ENCODE measurements at places on chromosomes 7 and 10.

- peak; percentile 80 for DNase-seq
Measured at GRCh38 chr7:22356701-22357310, at the start of gene RAPGEF5. Gene RAPGEF5, minus strand, starts transcription at chr7:22357154. Its CDS starts 94 bp downstream, at chr7:22357060.

GRCh38 chr7:94888551-94888950 is 18.8 kb upstream of the PPP1R9A start:
- peak; percentile 14 for DNase-seq

- DNase-seq, result no peak
Measured at GRCh38 chr7:107971613-107972012, 31.3 kb downstream of the LAMB1 start.

DNA sequence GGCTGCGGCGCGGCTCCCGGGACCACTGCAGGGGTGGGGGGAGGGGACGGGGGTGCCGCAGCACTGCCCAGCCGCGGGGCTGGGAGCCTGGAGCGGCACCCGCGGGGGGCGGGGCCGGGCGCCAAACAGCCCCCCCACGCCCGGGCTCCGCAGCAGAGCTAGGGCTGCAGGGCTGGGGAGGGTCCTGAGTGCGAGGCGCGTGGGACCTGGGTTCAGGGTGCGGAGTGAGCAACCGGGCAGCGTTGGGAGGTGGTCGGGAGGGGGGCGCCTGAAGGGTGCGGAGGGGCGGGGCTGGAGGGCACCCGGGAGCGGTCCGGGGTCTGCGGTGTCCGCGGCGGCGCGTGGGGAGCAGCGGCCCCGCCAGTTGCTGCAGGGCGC is 528 bp downstream of the CAMK2G start:
- peak; percentile 10 for DNase-seq

DNA sequence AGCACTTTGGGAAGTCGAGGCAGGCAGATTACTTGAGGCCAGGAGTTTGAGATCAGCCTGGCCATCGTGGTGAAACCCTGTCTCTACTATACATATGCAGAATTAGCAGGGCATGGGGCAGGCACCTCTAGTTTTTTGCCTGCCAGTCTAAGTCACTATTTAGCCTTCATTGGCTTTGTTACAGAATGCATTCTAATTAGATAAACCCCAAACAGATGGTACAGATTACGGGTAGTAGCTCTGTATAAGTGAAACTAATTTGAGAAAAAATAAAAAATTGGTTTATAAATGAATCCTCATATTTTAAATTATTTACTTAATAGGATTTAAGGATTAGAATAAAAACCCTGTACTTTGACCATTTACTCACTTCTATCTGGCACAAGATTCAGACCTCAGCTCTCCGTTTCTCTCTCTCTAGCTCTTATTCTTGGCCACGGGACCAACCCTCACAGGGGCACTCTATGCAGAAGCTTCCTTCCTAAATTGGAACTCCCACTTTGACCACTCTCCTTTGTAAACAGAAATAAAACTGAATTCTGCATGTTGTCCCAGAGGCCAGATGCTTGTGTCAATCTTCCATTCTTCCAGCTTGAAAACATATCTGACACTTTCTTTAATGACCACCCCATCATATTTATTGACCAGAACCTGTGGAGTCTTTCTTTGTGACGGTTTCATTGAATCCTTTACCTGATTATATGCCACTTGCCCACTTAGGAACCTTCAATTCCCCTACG is 26.8 kb downstream of the BET1 start:
- DNase-seq, result no peak

GRCh38 chr7:45086331-45087065 is 2.3 kb downstream of the NACAD start:
- no peak for DNase-seq

GRCh38 chr7:50119815-50120637 is 27.0 kb upstream of the ZPBP start:
- no peak for DNase-seq

DNA sequence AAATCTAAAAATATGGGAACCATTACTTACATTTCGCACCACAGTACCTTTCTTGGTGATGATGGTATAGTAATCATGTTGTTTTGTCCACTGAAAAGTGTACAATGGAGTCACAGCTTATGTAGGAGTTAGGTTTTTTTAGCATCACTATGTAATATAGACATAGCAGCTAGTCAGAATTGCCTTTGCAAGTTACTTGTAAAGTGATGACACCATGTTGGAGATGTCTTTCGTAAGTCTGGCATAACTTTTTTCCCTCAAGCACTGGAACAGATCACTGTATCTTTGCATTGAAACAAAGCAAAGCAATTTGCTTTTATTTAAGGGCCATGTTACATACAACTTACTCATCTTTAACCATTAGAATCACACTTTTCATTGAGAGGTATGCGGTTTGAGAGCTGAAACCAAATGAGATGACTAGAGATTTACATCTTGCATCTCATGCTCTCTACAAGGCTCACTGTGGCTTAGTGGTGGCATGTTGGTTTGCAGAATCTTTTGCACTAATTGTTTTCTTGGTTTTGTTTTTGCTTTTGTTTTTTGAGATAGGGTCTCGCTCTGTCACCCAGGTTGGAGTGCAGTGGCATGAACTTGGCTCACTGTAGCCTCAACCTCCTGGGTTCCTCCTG is 18.3 kb downstream of the UBN2 start:
- no peak for DNase-seq

- DNase-seq, result no peak
Measured at GRCh38 chr10:13346283-13347042, 1.6 kb downstream of the SEPHS1 start.

GRCh38 chr7:129405527-129405926 is 28.7 kb upstream of the STRIP2 start:
- no peak for DNase-seq

GRCh38 chr10:14476641-14477407 is 146.1 kb upstream of the FRMD4A start:
- no peak for DNase-seq

DNA sequence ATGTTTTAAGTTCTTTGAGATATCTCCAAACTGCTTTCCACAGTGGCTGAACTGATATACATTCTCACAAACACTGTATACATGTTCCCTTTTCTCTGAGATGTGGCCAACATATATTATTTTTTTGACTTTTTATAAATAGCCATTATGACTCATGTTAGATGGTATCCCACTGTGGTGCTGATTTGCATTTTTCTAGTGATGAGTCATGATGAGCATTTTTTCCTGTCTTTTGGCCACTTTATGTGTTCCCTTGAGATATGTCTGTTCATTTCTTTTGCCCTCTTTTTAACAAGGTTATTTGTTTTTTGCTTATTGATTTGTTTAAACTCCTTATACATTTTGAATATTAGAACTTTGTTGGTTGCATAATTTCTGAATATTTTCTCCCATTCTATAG is 1055.1 kb downstream of the NXPH1 start:
- no peak for DNase-seq

- DNase-seq, result peak; percentile 93
Measured at GRCh38 chr7:27149842-27150567, 2.4 kb downstream of the HOXA3 start.

DNA sequence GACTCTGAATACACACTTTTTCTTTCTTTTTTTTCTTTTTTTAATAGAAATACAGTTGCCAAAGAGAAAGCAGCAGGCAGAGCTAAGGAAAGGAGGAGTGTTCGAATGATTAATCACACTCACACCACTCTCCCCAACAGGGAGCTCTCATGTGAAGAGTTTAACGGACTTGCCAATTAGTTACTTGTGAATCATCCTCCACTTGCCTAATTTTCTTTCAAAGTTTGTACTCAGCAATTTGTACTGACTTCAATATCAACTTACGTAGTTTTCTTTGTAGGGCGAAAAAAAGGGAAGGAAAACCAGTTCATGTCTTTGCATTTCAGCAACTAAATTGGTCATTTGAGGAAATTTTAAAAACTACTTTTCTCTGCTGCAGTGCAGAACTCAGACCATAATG is 109.2 kb downstream of the PIP4K2A start:
- no peak for DNase-seq

DNA sequence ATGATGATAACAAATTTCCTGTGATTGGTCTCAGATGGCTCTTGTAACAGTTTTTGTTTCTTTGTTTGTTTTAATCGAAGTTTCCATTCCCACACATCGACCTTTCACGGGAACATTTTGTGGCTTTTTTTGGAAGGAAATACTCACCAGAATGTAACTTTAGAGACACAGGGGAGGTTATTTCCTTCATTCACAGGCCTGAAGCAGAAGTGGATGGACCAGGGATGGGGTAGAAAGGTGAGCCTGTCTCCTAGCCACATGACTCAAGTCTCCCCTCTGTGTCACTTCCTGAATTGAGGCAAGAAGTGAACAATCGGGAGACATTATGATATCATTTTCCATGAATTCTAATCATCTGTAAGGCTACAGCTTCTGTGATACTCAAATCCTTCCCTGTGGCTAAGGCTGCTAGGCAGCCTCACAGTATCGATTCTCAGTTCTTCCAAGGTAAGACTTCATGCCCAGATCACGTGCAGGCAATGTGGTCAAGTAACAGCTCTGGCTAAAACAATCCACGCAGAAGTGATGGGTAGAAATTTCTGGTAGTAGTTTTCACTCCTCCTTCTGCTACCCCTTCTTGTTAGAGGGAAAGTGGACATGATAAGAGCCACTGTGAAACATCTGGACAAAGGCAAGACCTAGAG is 203.9 kb upstream of the NEBL start:
- no peak for DNase-seq

DNA sequence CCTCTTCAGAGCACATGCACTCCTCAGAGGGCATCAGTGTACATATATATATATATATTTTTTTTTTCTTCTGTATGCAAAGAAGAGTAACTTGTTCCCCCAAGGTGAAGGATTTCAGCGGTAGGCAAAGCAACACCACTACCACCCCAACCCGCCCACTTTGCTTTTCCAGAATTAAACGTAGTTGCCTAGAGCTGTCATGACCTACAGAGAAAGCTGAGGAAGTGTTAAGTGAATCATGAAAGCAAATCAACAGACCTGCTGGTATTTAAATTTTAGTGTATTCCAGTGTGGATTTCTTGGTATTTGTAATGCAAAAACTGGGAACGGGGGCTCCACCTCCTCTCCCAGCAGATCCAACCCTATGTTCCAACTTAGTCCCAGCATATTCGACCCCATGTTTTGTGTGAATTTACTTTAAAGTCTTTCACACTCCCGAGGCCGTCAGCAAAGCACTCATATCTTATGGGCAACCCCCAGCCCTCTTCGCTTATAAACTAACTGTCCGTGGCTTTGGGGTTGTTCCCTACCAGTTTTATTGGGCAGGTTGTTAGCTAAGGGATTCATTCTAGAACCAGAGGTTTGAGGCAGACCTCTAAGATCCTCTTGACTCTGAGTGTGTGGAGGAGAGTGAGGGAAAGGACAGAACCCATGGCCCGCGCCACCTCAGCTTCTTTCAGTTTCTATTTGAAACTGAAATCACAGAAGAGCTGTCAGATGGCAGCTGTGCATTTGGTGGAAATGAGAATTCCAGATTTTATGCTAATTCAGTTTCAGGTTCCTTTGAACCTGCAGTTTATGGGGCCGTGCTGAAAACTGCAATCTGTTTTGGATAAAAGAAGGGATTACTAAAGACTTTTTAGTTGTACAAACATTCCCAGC is 450.2 kb upstream of the GALNT17 start:
- no peak for DNase-seq

DNA sequence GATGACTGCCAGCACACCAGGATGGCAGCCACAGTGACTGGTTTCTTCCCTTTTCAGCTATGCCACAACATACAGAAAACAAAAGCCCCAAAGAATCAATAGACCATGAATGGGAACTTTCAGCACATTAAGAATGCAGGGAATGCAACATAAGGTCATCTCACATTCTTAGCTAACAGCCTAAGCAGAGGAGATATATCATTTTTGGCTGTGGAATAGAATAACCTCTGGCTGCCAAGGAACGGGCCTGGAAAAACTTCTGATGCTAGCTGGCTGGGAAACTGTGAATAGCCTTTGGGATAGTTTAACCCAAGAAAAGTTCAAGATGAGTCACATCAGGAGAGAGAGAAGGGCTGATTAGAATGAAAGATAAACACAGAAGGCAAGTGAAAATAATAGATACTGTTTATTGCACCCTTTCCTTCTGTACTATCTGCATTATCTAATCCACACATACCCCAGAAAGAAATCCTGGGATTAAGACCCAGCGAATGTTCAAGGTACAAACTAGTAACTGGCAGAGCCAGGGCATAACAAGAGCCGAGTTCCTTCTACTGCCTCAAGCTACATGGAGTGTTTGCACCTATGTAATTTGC is 169.2 kb downstream of the SEMA3A start:
- no peak for DNase-seq

GRCh38 chr10:16848562-16849154 is 31.4 kb upstream of the RSU1 start:
- no peak for DNase-seq

DNA sequence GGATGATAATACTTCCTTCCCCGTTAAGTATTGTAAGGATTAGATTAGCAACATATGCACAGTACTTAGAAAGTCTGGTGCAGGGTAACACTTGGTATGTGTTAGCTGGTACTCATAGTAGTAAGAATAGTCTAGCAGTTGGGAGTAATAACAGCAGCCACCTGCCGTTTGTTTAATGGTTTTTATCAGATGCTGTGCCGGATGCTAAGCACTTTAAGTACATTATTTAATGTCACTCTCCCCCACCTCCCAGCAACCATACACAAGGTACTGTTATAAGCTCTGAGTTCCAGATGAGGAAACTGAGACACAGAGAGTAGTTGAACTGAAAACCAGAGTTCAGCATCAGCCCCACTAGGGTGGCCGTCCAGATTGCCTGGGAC is 60.1 kb downstream of the ZMIZ1 start:
- DNase-seq, result no peak

- no peak for DNase-seq
Measured at GRCh38 chr10:11975795-11976194, 66.8 kb downstream of the UPF2 start.

- no peak for DNase-seq
Measured at GRCh38 chr10:77105761-77106221, 531.8 kb downstream of the KCNMA1 start.

- DNase-seq, result no peak
Measured at GRCh38 chr10:6112893-6113292, 24.1 kb downstream of the RBM17 start.

DNA sequence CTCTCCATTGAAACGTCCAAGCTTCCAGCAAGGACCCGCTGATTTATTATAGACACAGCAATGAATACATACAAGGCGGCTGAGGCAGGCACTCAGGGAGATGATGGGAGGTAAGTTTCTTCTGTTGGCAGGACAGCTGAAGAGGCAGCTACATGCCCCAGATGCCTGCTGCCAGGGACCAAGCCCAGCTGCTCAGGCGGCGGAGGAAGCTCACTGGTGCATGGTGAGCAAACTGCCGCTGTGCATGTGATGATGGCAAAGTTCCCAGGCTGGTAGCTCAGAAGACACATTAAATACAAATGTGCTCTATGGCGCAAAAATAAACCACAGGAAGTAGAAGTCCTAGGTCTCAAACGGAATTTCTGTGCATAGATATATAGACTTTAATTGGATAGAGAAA is 2.3 kb downstream of the DNTT start:
- peak; percentile 29 for DNase-seq

- no peak for DNase-seq
Measured at GRCh38 chr7:47771336-47771989, 176.8 kb downstream of the PKD1L1 start.

- no peak for DNase-seq
Measured at GRCh38 chr7:37784015-37784414, 64.4 kb upstream of the NME8 start.
